OCI-LY7 (cell line): ENCODE measurements at places on chromosomes 3 and 15.
A peak's percentile ranks its signal among the peaks of the same experiment; 100 is the strongest.

- no peak for DNase-seq
Measured at GRCh38 chr3:99805160-99805559, 12.5 kb upstream of the CMSS1 start.

- DNase-seq = no peak
Measured at GRCh38 chr15:25433118-25433865, 5.5 kb downstream of the UBE3A start.

- no peak for DNase-seq
Measured at GRCh38 chr3:54570008-54570407, 357.9 kb downstream of the LRTM1 start.

- DNase-seq = peak; percentile 52
Measured at GRCh38 chr15:85443593-85444087, 63.2 kb downstream of the AKAP13 start.
